ENCODE measurements at places on chromosomes 3 and 15.

- no peak for DNase-seq
Measured at GRCh38 chr3:117540597-117540996, 831.0 kb downstream of the TUSC7 start.

- no peak for DNase-seq
Measured at GRCh38 chr15:64987136-64987535, 2.6 kb downstream of the SPG21 start.

GRCh38 chr15:88467935-88468528 is 524 bp downstream of the MRPS11 start:
- DNase-seq: peak; percentile 25

DNA sequence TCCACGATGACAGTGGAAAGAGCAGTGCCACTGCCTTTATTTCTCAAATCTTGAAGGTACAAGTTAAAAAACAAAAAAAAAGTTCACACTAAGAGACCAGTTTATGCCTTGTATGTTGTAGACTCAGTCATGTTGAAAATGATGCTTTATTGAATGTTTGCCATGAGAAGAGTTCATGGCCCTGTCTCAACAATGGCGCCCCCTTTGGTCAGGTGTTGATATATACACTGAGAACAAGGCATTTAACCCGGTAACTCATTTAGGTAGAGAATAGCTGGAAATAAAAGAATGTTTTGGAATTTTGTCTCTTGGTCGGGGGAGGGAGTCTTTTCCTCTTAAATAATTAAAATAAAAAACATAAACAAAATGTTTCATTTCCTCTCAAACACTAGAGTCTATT is 145.6 kb upstream of the SLC2A2 start:
- peak; percentile 25 for DNase-seq

DNA sequence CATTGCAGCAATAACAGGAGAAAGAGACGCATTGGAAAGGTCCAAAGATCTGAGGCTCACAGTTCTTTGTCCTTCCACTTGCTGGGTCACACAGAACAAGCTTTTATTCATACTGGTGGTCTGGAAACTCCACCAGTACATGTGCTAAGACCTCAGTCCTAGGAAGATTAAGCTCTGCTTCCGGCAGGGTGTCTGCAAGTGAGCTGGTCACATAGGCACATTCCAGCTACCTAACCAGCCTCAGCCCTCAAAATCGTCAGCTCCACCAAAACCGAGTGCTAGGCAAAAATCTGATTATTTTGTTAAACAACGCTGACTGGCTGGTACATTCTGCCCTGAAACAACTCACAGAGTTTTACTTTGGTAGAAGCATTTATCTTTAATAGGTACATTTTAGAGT is 2.2 kb downstream of the ZBED2 start:
- peak; percentile 64 for DNase-seq

DNA sequence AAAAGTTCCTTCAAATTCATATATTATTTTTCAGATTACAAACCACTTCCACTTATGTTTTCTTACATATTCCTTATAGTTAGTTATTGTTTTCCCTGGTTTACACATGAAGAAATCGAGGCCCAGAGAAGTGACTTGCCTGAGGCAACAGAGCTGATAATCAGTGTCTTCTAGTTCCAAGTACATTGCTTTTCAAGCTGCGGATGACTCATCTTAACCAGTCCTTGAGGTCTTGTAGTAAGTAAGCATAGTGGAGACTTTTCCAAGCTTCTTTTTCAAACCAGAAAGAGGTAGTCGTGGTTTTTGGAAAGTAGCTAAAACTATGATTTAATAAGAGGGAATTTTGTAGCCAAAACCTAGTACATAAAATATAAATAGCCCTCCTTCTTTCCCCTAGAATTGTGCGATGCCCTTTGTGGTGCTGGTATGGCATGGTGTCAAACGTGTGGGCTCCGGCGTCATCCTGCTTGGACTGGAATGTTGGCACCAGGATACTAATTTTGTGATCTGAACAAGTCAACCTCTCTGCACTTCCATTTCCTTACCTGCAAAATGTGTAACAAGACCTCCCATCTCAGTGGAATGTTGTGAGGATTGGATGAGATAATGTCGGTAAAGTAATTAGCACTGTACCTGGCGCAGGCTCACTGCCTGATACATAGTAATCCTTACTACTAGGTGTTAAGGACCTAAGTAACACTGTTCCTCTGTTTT is 19.0 kb upstream of the DLG1 start:
- DNase-seq: no peak

DNA sequence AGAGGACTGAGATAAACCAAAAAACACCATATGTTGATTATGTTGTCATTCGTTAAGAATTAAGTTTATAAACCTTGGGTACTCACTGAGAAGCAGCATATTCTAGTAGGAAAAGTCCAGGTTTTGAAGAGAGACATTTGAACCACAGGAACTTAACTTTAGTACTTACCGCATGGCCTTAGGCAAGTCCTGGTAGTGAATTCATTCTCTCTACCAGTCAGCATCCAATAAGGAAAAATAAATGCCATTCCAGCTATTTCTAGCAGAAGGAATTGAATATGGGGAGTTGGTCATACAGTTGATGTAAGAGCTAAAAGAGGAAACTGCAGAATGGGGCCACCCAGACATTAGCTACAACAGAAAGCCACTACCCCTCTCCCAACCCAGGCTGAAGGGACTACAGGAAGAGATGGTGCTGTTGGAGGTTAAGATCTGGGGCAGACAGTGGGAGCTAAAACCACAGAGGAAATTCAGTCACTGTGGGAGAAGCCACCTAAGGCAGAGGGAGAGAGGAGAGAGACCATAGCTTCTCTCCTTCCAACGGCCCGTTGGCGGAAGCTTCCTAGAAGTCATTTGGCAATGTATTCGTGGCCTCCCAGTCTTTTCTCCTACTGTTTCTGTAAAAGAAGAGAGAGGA is 133.8 kb upstream of the RARB start:
- DNase-seq: no peak

- no peak for DNase-seq
Measured at GRCh38 chr15:32652178-32652577, 10.7 kb downstream of the SCG5 start.

GRCh38 chr3:13532631-13533030 is 16.3 kb upstream of the FBLN2 start:
- no peak for DNase-seq

DNA sequence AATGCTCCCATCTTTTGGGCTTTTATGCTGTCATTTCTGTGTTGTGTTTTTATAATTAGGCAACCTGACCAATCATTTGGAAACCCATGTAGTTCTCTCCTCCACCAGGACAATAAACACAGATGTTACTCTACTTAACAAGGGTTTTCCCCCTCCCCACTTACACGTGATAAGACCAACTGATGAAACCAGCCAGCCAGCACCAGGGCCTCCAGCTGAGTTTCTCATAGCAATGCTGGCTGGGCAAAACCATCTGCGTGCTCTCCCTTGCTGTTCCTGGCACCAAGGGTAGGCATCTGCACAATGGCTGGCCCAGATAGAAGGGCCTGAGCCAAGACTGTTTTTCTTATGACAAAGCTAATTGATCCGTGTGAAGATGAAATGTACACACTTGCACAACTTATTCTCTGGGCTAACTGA is 310.4 kb downstream of the PLCL2 start:
- DNase-seq: peak; percentile 71

All from activated CD4-positive, alpha-beta T cell treated with anti-CD3 and anti-CD28 coated beads, Interleukin-2, Interleukin-6, amounts not matched to agents 100 ng/mL and 50 ng/mL, durations not matched to agents 16 hours and 8 hours (primary cell).